ENCODE measurements at places on chromosomes 5 and 9. TPM values are rescaled to one million over a fixed set of nuclear protein-coding genes. Genes with fewer than 3 reads are reported as not detected.

DNA sequence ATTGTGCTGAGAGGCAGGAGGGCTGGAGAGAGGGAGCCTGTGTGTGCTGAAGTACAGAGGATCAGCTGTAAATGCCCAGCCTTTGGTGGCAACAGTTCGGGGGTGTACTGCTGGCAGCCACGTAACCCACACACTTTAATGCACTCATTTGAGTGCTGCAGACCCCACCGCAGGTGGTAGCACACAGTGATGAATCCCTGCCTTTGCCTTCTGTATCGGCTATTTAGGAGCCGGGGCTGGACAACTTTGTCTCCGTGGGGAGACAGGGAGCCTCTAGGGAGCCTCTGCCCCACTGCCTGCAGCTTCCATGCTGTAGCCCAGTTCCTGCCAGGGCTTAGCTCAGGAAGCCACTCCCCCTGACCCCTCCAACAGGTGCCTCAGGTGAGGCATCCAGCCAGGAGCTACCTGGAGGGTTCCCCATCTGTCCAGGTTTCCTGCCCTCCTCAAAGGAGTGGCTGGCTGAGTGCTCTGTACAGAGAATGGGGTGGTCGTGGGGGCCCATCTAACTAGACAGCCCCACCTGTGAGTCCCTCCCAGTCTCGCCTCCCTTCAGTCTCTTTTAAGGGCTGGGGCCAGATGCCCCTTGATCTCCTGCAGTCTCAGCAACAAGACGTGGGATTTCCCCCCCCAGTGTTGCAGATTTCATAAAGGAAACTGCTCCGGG lies 44.5 kb downstream of the SECISBP2 start:
- no peaks in the 10 kb centered on the region for H3K4me1 ChIP-seq
- H3K27ac ChIP-seq, result no peak overlapping the region
- peak; percentile 38 for DNase-seq

DNA sequence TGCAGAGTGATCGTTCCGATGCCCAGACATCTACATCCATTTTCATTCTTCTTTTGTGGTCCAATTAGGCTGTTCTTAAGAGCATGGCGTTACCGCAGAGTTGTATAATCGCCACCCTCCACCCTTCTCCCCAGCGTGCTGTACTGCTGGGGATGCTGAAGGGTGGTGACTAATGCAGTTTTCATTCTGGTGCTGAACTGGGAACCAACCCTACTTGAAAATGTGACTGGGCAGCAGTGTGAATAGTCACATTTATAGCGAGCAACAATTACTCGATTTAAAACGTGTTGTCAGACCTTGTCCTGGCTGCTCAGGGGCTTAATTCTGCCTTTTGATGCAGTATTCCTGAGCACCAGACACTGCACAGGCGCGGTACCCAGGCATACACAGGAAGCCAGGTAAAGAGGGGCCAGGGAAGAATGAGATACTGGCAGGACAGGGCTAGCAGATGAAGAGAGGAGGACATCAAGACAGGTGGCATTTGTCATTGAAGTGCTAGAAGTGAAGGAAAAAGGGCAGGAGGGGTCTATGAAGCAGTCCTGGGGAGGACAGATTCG lies 719 bp upstream of the ISCA1 start:
- peaks cover 6% of the 10 kb centered on the region for H3K36me3 ChIP-seq
- H3K27me3 ChIP-seq, result no peaks in the 10 kb centered on the region
- peak overlapping the region; percentile 83 for H3K27ac ChIP-seq
- peak; percentile 94 for DNase-seq

- H3K27me3 ChIP-seq, result no peaks in the 10 kb centered on the region
- DNase-seq, result no peak
- no peaks in the 10 kb centered on the region for H3K36me3 ChIP-seq
- H3K4me3 ChIP-seq, result no peak overlapping the region
These were observed 533.5 kb downstream of the RAB3C start for GRCh38 chr5:59116231-59116865.

DNA sequence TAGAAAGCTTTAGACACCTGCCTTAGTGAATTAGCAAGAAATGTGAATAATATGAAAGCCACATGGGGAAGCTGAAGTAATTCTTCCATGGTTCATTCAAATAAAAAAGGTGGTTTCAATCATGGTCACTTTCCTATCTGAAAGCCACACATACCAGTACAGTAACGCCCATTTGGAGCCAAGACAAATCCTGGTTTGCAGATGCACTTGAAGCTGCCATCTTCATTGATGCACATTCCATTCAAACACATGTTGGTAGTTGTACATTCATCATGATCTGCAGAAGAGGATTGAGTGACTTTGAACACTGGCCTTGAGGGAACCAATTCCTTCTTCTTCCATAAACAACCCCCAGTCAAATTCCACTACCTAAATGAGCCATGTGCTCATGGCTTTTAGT lies 161.5 kb downstream of the FBN2 start:
- no peak overlapping the region for H3K27ac ChIP-seq
- H3K4me3 ChIP-seq, result no peak overlapping the region
- H3K36me3 ChIP-seq, result no peaks in the 10 kb centered on the region

GRCh38 chr9:93431539-93432105 lies 19.9 kb upstream of the FAM120A start:
- no peaks in the 10 kb centered on the region for H3K36me3 ChIP-seq
- H3K27me3 ChIP-seq, result no peaks in the 10 kb centered on the region
- no peak overlapping the region for H3K4me3 ChIP-seq
- no peak overlapping the region for H3K27ac ChIP-seq
- H3K4me1 ChIP-seq, result no peaks in the 10 kb centered on the region

DNA sequence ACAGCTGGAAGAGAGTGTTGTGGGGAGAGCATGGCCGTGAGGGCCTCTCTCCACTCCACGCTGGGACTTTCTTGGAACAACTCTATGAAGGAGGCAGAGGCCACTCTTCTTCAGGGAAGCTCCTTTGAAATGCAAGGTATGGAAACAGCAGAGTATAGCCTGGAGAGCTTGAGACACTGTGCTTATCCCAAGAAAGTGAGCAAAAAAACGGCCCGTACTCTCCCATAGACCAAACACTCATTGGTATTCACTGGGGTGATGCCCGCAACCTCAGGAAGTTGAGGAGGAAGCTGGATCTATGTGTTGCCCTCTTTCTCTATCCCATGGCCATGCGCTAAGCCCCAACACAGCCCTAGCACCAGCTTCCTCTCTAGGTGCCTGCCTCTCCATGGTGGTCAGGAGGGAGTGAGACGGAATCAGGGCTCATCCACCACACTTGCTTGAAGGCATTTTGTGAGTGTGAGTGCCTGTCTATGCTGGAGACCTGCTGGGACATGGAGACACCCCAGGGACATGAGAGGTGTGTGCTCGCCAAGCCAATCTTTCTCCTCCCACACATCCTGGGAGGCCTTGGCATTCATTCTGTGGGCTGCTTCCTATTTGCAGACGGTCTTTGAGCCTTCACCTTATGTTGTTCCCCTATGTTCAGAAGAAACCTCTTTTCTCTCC lies 616.6 kb downstream of the IRX1 start:
- no peaks in the 10 kb centered on the region for H3K27me3 ChIP-seq
- DNase-seq, result no peak
- H3K36me3 ChIP-seq, result no peaks in the 10 kb centered on the region

DNA sequence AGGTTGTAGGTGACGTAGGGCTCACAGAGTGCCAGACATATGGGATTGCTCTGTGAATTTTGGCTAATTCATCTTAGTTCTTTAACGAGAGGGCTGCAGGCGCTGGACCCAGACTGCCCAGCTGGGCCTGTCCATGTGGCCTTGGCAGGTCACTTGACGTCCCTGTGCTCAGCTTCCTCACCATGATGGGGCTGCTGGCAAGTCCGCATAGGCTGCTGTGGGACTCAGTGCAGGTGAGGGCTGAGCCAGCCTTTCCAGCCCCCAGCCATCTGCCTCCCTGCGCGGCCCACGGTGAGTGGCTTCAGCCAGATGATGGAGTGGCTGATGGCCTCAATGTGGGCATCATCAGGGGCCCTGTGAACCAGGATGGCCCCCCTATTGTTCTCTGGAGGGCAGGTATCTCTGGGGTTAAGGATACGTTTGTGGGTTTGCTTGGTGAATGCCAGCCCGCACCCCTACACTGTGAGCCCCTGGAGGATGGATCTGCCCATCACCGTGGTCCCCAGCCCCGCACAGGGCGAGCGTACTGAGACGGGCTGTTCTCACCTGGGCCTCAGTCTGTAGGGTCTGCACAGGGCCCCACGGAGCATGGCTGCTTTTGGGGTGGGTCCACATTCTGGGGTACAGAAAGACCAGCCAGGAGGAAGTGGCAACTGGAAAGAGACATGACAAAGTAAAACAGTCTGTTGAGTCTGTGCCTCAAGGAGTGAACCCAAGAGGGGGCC lies 3.7 kb downstream of the CARD19 start:
- peak overlapping the region; percentile 16 for H3K27ac ChIP-seq
- H3K4me3 ChIP-seq, result no peak overlapping the region
- DNase-seq, result peak; percentile 22

- H3K27me3 ChIP-seq, result peaks cover 17% of the 10 kb centered on the region
- no peak overlapping the region for H3K27ac ChIP-seq
- H3K36me3 ChIP-seq, result no peaks in the 10 kb centered on the region
- H3K4me3 ChIP-seq, result no peak overlapping the region
These were observed 49.0 kb upstream of the ALDH1B1 start for GRCh38 chr9:38343552-38343951.

DNA sequence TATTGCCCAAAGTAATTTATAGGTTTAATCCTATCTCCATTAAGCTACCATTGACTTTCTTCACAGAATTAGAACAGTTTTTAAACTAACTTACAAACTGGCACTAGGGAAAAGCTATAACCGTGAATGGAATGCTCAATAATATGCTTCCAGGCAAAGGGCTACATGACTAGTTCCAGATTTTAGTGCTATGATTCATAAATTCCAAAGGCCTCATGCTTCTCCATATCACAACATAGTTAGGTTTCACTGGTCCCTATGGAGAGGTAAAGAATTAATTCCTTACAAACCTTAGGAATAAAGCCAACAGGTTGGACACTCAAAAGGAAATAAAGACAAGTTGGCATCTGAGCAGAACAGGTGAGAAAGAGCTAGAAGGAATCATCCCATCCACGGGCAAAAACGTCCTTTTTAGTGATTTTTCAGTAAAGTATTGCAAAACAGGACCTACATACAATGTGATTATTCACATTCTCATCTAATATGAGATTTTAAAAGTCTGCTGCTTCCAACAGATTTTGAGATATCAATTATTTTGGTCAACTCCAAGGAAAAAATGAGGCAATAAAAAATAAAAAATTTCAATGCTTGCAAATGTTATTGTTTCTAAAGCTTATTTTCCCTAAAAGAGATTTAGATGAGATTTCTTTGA lies 97.0 kb upstream of the TARS1 start:
- peak overlapping the region; percentile 81 for H3K27ac ChIP-seq
- H3K36me3 ChIP-seq, result no peaks in the 10 kb centered on the region
- no peaks in the 10 kb centered on the region for H3K27me3 ChIP-seq

DNA sequence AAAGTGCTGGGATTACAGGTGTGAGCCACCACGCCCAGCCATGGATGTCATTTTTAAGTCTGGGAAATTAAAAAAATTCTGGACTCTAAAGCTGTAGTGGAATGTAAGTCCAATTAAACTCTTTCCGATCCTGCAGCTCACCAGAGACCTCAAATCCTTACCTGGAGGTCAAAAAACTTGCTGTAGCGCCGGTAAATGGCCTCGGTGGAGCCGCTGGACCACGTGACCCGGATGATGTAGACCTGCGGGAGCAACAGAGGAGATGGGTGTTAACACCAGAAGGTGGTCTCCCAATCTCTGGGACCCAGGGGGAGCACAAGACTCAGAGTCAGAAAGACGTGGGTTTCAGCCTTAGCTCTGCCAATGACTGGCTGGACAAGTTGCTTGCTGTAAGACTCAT lies 32.1 kb downstream of the SH3PXD2B start:
- H3K27me3 ChIP-seq, result no peaks in the 10 kb centered on the region
- peaks cover 32% of the 10 kb centered on the region for H3K36me3 ChIP-seq
- no peak overlapping the region for H3K4me3 ChIP-seq
- peaks cover 46% of the 10 kb centered on the region for H3K4me1 ChIP-seq
- no peak overlapping the region for H3K27ac ChIP-seq

- H3K27me3 ChIP-seq, result peaks cover 7% of the 10 kb centered on the region
- H3K36me3 ChIP-seq, result no peaks in the 10 kb centered on the region
- H3K27ac ChIP-seq, result no peak overlapping the region
- no peaks in the 10 kb centered on the region for H3K4me1 ChIP-seq
These were observed 90.3 kb downstream of the ZNF474 start for GRCh38 chr5:122219436-122220166.

DNA sequence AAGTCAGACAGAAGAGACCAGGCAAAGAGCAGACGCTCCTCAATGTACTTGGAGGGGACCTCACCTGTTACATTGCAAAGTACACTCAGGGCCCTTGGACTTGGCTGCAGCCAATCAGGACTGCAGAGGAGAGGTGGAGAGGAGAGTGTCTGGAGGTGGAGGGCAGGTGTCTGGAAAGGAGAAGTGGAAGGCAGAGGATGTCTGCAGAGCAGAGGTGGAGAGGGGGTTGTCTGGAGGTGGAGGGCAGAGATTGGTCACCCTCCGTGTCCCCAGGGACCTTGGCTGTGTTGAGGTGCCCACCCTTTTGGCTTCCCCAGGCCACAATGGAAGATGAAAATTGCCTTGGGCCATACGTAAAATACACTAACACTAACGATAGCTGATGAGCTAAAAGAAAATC lies 241.3 kb upstream of the IRX2 start:
- H3K4me1 ChIP-seq, result no peaks in the 10 kb centered on the region
- H3K27ac ChIP-seq, result no peak overlapping the region
- no peaks in the 10 kb centered on the region for H3K27me3 ChIP-seq
- H3K4me3 ChIP-seq, result no peak overlapping the region
- H3K36me3 ChIP-seq, result no peaks in the 10 kb centered on the region

- H3K4me3 ChIP-seq, result no peak overlapping the region
These were observed 3.3 kb upstream of the CXXC5 start for GRCh38 chr5:139644646-139645429.

GRCh38 chr5:115243412-115243811 lies 19.3 kb downstream of the PGGT1B start:
- H3K27me3 ChIP-seq, result no peaks in the 10 kb centered on the region
- H3K4me3 ChIP-seq, result no peak overlapping the region
- DNase-seq, result peak; percentile 71
- H3K4me1 ChIP-seq, result peaks cover 15% of the 10 kb centered on the region

- H3K27ac ChIP-seq, result no peak overlapping the region
- H3K27me3 ChIP-seq, result no peaks in the 10 kb centered on the region
- H3K36me3 ChIP-seq, result no peaks in the 10 kb centered on the region
- H3K4me1 ChIP-seq, result peaks cover 7% of the 10 kb centered on the region
- H3K4me3 ChIP-seq, result no peak overlapping the region
- DNase-seq, result peak; percentile 29
These were observed 53.0 kb downstream of the TSSK1B start for GRCh38 chr5:113381791-113382190.

DNA sequence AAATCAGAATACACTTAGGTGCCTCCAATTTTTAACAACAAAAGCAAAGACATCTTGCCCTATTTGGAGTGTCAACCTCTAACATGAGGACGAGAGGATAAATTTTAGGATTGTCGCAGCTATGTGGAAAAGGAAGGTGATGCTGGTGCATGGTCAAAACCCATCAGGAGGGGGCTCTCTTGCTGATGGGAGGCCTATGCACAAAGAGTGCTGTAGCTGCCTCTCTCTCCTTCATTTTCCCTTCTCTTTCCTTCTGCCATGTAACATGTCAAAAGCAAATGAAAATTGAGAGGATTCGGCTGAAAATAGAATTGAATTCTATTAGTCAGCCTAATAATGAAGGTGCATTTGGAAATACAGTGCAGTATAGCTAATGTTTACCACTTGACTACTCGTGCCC lies 578.7 kb upstream of the ZNF462 start:
- no peak overlapping the region for H3K4me3 ChIP-seq
- H3K27me3 ChIP-seq, result no peaks in the 10 kb centered on the region
- no peak overlapping the region for H3K27ac ChIP-seq
- no peaks in the 10 kb centered on the region for H3K4me1 ChIP-seq

Gene ATG10
- 7.4 TPM for total RNA-seq

Gene SLC6A3
- not detected for total RNA-seq

Gene SPATA31C1
- not detected for total RNA-seq

Gene TAF11L2
- not detected for total RNA-seq

Gene CD180
- not detected for total RNA-seq

Gene NMUR2
- not detected for total RNA-seq

Gene ITGA2
- 2.7 TPM for total RNA-seq

Gene IL5
- not detected for total RNA-seq

All from osteoblast (primary cell).